ENCODE measurements at places on chromosomes 7 and 10.

DNA sequence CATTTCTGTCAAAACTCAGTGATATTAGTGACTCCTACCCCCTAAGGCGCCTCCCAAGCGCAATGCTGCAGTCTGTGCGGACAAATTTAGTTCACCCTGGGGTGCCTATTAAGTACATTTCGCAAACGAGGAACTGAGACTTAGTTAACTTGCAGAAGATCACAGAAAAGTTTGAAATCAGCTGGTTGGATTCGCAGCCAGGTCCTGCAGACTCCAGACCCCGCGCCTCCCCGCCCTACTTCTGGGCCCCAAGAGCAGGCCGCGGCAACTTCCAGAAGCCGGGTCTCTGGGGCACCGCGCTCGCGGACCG lies 588 bp downstream of the CYREN start:
- no peak for DNase-seq

GRCh38 chr7:6448943-6449543 lies 1.3 kb upstream of the DAGLB start:
- DNase-seq, result no peak

DNA sequence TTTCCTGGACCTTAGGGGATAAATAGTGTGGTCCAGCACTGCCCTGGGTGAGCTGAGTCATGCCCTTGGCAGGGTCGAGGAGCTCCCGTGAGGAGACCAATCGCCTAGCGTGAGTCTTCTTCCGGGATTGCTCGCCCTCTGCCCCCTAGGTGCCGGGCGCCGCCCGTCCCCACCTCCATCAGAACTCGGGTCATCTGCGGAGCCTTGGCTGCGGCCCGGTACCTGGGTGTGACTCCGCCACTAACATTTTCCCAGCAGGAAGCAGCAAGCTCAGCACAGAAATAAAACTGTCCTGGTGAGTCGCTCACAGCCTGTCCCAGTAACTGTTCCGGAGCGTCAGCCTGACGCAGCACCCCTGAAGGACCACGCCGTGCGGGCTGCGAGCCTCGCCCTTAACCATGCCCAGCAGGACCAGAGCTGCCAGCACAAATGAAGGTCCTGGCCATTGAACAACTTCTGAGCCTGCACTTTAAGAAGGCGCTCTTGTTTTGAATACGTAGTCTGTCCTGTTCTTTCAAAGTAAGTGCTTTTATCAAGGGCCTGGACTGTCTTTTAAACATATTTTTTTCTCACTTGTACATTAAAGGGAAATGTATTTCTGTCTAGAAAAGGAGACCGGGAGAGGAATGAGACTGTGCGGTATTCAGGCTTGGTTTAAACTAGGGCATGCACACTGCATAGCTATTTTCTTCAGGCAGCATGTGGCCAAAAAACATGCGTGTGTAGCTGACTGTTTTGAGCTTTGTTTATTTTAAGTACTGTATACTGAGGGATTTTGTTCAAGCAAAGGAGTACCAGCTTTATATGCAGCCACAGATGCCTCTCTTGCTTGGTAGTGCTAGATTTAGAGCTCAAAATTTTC lies 136.7 kb downstream of the HECW1 start:
- no peak for DNase-seq

DNA sequence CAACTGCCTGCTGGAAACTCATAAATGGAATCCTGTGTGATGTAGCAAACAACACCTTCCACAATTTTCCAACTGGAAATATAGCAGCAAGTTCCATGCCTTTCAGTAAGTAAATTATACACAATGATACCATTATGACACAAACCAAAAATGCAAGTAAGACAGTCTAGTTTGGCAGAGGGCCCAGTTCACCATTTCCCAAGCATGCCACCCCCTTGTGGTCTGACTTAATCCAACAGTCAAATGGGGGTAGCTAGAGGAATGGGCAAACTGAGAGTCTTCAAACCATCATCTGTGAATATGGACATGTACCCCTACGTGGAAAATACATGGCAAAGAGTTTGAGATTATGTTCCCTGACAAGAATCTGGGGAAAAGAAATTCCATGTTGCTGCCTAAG lies 137.6 kb upstream of the VWC2 start:
- DNase-seq, result no peak

GRCh38 chr10:17918187-17918903 lies 33.4 kb upstream of the SLC39A12 start:
- DNase-seq, result no peak

- DNase-seq, result no peak
Measured at GRCh38 chr10:19826712-19827111, 10.5 kb downstream of the PLXDC2 start.
